ENCODE measurements at places on chromosomes 6 and 20.

GRCh38 chr6:14397518-14397901, 279.9 kb downstream of the CD83 start:
- no peak for DNase-seq

- no peak for DNase-seq
These were observed 627 bp downstream of the RPS18 start for GRCh38 chr6:33272275-33273128.

DNA sequence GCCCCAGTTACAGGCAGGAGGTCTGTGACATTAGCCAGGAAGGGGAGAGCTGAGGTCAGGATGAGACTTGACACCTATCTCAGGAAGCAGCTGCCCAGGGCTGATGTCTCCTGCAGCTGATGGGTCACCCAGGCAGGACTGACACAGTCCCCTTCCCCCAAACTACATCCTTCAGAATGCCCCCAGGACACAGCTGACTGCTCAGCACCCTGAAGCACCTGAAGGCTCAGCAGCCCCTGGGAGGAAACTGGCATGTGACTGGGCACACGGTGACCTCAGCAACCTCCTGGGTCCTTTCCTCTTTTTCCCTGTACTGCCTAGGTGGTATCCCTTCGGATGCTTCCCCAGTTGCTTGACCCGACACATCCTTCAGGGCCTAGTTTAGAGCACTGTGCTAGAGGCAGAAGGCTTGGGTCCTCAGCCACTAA, 1.9 kb downstream of the SDC4 start:
- DNase-seq, result no peak

DNA sequence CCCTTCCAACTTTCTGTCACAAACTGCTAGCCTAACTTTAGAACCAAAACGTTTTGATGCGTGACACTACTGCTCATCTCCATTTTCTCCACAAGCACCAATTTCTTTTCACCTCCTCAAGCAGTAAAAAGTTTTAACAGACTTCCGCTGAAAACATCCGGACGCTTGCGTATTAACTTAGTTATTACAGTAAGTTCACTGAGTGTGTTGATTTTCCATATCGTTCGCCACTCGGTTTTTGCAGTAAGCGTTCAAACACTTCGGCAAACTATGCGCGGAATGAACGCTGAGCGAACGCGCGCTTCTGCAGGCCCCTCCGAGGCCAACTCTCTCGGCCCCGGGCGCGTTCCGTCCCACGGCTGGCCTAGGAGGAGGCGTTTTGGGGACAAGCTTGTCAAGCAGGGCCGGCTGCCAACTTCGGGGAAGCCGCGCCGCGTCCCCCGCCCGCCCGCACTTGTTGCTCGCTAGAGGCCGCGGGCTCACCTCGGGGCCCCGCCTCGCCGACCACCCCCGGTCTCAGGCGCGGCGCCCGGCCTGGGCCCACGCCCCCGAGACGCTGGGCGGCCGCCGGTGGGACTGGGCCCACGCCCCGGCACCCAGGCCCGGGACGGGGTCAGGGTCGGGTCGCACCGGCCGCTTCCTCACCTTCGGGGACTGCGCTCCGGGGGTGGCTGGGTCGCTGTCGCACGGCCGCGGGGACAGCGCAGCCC, 945 bp downstream of the PHF10 start:
- peak; percentile 49 for DNase-seq

DNA sequence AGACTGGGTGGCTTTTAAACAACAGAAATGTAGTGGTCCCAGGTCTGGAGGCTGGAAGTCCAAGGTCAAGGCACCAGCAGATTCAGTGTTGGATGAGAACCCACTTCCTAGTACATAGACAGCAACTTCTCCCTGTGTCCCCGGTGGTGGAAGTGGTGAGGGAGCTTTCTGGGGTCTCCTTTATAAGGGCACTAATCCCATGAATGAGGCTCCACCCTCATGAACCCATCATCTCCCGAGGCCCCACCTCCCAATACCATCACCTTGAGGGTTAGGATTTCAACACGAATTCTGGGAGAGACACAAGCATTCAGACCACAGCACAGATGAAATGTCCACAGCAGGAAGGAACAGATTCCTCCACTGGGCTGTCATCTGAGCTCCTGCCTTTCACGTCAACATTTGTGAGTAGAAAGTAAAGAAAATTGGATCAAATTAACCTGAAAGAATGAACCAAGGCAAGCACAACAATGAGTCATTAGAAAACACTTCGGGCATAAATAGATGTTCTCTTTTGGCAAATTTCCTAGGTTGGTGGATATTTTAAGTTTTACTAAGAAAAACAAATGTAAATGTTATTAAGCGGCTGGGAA, 130.7 kb downstream of the RNASET2 start:
- no peak for DNase-seq

GRCh38 chr6:95142661-95143335, 434.5 kb upstream of the MANEA start:
- DNase-seq, result no peak

GRCh38 chr6:31663961-31664789, 622 bp downstream of the GPANK1 start:
- DNase-seq, result no peak

DNA sequence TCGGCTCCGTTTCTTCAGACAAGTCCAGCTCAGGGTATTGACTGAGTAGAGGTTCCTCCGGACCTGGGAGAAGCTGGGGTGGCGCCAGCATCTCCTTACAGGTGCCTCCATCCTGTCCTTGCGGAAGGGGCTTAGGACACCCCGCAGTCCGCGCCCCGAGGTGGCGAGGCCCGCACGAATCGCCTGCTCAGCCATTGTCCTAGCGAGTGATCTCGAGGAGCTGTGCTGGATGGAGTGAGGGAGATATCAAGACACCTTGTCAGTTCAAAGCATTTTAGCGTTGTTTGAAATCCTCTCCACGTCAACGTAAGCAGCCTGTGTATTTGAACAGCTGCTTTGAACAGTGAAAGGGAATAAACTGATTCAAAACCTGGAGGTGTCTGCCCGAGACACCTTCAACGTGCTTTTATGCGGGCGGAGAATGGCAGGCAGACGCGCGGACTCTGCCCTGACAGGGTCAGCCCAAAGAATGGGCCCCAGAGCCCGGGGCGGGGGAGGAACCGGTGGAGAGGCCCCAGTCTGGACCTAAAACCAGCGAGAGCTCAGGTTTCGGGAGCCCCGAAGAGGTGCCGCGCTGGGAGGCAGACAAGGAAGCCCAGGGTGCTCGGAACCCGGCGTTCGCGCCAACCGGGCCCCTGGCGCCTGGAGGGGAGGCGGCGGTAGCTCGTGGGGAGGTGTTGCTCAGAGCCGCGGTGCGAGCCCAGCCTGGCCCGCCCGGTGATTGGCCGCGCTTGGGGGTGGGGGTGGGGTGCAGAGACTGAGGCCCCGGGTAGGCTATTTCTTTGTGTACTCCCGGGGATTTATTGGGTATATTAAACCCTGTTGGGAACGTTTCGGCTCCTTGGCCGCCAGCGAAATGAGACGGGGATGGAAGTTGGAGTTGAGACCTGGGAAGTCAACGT, 3.1 kb upstream of the POU3F2 start:
- no peak for DNase-seq

- no peak for DNase-seq
These were observed 934.4 kb downstream of the HACE1 start for GRCh38 chr6:103925317-103925716.

- no peak for DNase-seq
These were observed 211.0 kb downstream of the MOXD1 start for GRCh38 chr6:132190097-132190814.

- DNase-seq, result no peak
These were observed 80.3 kb downstream of the JARID2 start for GRCh38 chr6:15326067-15326614.

GRCh38 chr6:126048635-126049034, 62.3 kb downstream of the TRMT11 start:
- no peak for DNase-seq

GRCh38 chr20:50403565-50404418, 106.4 kb upstream of the PTPN1 start:
- no peak for DNase-seq

- DNase-seq, result no peak
These were observed 304.6 kb upstream of the AGPAT4 start for GRCh38 chr6:161578478-161578877.

GRCh38 chr6:99604166-99605073, 2.2 kb upstream of the PRDM13 start:
- DNase-seq, result no peak

DNA sequence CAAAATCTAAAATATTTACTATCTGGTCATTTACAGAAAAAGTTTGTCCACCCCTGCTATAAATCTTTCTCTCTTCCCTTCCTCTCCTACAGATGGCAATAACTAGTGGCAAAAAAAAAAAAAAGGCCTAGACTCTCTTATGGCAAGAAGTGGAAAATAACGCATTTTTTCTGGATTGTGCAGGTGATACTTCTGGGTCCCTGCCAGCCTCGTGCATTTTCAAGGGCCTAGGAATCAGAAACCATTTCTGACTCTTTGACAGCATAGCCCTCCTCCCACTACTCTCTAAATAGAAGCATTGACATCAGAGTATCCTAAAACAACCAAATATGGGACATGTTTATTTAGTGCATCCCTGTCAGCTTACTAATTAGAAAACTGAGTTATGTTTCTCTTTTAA, 251.0 kb downstream of the KHDC1L start:
- no peak for DNase-seq

DNA sequence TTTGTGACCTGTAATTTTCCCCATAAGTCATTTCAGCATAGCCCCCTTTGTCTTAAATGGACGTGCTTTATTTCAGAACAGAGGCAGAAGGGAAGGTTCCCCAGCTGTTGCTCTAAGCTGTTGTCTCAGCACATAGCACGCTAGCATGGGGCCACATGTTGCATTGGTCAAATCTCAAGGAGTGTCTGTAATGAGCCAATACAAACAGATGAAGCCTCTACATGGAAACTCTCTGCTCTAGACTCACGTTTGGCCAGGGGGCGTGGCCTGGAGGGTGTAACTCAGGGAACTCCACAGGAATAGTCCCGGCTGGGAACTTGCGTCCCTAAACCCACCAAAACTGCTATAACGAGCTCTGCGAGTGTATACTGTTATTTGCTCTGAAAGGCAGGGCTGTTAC, 35.2 kb upstream of the SLC22A2 start:
- no peak for DNase-seq

- no peak for DNase-seq
These were observed 15.1 kb upstream of the SNRPB2 start for GRCh38 chr20:16714751-16715150.

DNA sequence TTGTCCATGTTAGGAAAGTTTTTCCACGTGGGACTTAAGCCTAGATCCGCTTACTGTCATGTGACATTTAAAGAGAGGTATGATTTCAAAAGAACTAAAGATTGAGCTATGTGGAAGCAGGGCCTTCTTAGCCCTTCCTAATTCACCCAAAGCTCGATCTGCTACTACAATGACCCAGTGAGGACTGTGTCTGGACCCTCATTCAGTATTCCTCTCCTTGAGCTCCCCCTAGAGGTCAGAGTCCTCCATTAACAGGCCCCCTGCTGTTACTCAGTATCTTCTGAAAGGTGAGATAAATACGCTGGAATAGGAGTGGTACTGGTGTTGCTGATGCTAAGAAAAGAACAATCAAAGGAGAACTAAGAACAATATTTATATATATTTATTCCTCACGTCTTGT, 414.0 kb downstream of the GJA1 start:
- DNase-seq, result peak; percentile 8

DNA sequence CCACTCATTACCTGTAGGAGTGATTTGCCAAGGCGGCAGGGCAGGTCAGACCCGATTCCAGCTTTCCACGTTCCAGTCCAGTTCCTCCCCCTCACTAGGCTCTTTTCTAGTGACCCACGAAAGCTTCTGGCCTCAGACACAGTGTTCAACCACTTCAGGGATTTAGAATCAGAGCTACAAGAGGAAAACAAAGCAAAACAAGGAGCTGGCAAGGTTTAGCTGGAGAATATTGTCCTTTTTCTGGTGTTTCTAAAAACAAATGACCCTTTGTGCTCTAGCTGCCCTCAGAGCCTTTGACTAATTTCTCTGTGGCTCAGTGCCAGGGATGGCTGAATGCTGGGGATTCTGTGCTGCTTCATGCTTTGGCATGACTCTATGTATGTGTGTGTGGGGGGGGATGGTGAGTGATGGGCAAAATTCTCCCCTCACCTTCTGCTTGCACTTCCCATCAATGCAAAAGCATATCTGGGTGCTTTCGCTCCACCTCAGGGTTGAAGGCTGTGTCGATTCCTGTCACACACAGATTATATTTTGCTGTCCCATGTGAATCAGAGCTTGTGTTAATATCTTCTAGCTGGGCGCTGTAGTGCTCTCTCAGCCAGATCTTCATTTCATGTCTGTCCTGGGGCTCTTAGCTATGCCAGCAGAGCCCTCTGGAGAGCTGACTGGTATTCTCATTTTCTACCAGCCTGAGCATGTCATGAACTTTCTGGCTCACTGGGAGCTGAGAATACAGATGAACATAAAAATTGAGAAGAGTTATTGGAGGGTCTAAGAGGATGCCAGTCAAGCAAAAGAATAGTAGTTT, 19.3 kb upstream of the NEDD9 start:
- DNase-seq, result no peak

- DNase-seq, result no peak
These were observed 31.1 kb downstream of the PLG start for GRCh38 chr6:160733050-160733646.

DNA sequence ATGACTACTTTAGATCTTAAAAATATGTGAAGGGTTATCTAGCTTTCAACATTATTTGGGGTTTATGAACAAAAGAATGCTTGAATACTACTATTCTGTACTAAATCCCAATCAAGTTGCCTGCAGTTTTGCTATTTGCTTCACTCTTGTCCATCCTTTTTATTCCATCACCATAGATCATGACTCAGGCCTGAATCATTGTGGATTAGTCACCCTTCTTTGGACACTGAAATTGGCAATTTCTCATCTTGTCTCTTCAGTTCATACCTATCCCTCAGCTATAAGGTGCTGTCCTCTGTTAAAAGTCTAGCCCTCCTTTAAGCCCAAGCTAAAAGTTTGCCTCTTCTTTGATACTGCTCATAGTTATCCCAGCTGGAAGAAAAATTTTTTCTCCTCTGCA, 199.1 kb downstream of the CENPW start:
- no peak for DNase-seq

- DNase-seq, result peak; percentile 89
These were observed 4.4 kb upstream of the RPS21 start for GRCh38 chr20:62382306-62383198.

DNA sequence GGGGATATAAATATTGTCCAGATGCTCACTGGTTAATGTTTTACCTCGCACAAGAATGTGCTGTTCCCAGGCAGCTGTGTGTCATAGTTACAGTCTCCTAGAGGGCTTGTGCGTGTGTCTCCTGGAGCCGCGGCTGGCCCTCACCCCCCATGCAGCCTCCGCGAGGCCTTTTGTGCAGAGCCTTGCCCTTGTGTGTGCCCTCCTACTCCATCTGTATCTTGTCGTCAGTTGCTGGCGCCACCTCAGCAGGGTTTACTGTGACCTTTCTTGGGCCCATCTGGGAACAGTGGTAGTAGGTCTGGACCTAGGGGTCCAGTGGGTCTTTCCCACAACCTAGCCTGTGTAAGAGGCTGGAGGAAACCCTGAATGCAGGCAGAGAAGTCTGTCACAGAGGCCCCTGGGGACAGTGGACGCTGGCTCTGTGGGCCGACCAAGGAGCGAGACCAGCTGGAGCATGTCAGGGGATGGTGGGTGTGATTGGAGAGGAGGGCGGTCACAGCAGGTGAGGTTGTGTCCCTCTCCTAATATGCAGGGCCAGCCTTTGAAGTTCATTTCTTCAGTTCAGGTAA, 35.2 kb downstream of the PPP1R14C start:
- no peak for DNase-seq

GRCh38 chr20:15613530-15613929, 959.7 kb downstream of the KIF16B start:
- DNase-seq, result no peak

All from GM12891 (cell line).